ENCODE measurements at places on chromosomes 6 and 20.

DNA sequence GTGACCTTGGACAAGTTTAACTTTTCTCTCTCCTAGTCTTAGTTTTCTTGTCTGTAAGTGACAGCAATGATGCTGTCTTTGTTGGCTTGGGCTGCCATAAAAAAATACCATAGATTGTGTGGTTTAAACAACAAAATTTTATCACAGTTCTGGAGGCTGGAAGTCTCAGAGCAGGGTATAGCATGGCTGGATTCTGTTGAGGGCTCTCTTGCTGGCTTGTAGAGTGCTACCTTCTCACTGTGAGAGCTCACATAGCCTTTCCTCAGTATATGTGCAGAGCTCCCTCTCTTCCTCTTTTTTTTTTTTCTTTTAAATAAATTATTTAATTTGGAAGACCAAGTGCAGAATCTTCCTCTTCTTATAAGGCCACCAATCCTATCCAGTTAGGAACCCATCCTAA, 26.3 kb downstream of the HFE start:
- DNase-seq, result no peak

GRCh38 chr20:45433316-45433715, 17.4 kb downstream of the PIGT start:
- DNase-seq, result no peak

DNA sequence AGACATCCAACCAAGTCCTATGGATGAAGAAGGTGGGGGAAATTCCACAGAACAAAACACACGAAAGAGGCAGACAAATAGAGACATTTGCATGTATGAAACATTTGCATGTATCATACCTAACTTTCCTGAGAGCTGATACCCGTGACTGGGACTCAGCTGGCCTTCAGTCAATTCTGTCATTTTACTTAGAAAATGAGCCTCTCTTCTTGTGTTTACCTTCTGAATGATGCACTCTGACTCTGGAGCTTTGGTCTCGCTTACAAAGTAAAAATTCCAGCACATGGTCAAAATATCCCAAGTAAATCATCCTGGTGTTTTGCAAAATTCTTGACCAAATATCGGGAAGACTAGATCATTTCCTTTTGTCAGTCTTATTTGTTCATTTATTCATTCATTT, 46.9 kb downstream of the MMUT start:
- no peak for DNase-seq

DNA sequence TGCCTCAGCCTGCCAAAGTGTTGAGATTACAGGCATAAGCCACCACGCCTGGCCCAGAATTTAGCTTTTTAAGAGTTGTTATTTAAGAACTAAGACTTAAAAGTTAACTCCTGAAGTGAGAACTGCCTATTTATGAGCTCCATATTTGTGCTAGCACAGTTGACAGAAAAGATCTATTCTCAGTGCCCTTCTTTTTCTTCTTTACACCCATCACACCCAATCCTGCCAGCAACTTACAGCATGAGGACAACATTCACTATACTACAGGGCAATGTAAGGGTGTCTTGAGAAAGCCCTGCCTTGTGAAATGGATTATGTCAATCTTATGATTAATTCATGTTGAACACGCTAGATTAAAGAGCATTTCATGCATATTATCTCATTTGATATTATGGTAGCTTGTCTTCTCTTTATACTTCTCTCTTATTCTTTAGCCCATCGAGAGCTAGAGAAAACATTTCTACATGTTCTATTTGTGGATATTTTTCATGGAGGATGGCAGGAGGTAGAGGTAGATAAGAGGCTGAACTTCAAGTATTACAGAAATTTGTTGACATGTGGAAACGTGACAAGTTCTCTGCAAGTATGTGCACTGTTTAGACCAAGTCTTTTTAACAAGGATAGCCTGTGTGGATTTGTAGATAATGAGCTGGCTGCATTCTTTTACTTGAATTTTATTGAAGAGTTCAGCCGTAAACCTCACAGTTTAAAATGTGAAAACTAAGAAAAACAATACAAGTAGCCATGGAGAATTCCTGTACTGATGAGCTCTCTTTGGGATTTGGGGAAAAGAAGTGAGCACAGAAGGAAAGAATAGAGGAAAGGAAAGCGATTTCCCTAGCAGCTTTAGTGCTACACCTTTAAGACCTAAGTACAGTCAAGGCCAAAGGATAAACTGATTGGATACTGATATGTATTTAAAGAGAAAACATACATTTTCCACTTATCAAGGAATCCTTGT, 212.2 kb downstream of the ARHGAP18 start:
- no peak for DNase-seq

GRCh38 chr6:116328528-116328903, 42.2 kb upstream of the DSE start:
- no peak for DNase-seq

DNA sequence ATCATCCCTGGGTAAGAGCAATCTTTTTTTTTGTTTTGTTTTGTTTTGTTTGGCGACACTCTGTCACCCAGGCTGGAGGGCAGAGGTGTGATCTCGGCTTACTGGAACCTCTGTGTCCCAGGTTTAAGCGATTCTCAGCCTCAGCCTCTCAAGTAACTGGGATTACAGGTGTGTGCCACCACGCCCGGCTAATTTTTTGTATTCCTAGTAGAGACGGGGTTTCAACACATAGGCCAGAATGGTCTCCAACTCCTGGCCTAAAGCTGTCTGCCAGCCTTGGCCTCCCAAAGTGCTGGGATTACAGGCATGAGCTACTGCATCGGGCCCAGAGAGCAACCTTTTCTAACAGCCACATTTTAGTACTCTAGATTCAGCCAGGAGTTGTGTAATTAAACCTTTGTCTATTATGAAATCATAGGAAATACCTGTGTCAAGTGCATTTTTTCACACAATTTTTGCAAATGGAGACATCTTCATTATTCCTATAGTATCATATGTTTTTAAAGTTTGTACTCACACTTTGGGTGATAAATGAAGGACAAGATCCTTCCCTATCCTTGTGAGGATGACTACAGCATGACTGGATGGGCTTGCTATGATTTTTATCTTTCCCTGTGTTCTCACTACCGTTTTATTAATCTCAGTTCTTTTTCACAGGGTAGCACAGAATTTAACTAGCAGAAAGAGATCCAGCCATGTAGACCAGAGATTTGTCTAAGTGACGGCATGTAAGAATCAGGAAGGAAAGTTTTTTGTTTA, 82.6 kb downstream of the OR2B2 start:
- DNase-seq, result no peak

GRCh38 chr6:100680163-100680562, 201.0 kb downstream of the ASCC3 start:
- DNase-seq, result no peak

- DNase-seq, result no peak
Measured at GRCh38 chr6:110527516-110527915, 51.1 kb upstream of the SLC22A16 start.

DNA sequence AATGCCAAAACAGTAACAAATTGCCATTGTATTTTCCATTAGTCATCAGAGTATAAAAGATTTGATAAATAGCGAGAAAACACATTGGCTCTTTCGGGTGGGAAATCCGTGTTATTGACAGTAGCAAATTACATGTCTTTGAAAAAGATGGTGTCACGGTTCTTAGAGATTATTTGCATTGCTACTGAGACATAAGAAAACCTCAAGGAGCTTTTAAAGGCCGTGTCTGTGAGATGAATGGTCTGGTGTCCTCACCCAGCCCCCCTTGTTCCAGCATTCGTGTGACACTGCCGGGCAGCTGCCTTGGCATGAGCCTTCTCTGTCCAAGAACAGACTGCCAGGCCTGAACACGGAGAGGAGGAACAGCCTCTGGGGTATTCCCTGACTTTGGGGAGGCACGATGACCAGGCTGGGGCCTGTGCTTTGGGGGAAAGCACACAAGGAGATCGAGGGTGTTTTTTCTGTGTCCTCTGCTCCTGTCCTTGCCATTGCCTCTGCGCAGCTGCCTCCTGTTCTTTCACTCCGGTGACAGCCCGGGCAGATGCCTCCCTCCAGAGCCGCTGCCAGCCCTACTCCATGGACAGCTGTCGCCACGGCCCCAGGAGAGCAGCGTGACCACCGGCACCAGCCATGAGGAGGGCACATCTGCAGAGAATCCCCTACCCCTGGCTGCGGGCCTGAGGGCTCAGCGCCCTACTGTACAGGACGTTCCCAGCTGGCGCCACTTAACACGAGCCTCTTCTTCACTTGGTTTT, 167.7 kb upstream of the CDYL start:
- no peak for DNase-seq

- no peak for DNase-seq
Measured at GRCh38 chr6:4521070-4521469, 255.1 kb upstream of the CDYL start.

DNA sequence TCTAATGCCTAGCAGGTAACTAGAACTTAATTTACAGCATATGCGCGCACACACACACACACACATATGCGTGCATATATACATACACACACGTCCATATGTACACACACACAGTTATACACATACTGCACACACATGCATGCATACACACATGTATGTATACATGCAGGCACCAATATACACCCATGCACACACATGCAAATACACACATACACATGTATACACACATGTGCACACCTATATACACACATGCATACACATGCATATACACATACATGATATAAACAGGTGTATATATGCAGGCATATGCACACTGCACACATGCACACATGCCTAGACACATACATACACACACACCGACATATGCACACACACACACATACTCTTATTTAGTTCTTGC, 1.9 kb downstream of the CCR6 start:
- DNase-seq, result no peak

DNA sequence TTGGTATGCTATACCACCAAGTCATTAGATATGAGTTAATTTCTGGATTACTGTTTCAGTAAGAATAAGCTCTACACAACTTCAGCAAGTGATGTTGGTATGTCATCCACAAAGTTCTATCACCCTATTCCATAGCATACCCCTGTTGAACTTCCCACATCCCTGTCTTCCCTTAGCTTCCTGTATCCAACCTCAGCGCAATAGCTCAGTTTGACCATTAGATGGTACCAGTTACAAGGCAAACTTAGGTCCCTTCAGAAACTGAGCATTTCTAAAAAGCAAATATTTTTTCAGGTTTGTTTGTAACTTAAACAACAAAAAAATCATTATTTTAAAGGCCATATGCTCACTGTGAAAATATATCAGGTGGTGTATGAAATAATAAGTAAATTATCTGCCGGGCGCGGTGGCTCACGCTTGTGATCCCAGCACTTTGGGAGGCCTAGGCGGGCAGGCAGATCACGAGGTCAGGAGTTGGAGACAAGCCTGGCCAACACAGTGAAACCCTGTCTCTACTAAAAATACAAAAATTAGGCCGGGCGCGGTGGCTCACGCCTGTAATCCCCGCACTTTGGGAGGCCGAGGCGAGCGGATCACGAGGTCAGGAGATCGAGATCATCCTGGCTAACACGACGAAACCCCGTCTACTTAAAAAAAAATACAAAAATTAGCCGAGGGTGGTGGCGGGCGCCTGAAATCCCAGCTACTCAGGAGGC, 8.8 kb upstream of the MOG start:
- DNase-seq, result no peak

DNA sequence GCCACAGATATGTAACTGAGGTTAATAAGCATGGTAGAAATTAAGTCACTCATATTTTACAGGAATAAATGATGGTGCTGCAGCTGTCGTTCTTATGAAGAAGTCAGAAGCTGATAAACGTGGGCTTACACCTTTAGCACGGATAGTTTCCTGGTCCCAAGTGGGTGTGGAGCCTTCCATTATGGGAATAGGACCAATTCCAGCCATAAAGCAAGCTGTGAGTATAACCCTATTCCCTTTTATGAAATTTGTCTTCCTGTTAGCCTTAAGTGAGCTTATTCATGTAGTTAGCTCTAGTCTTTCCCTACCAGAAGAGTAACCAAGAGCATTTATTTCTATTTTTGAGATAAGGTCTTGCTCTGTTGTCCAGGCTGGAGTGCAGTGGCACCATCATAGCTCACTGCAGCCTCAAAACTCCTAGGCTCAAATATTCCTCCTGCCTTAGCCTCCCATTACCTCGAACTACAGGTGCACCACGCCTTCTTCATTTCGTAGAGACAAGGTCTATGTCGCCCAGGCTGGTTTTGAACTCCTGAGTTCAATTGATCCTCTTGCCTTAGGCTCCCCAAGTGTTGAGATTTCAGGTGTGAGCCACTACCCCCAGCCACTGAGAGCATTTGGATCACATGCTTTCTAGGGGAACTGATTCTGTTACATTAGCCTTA, 12.0 kb downstream of the TCP1 start:
- DNase-seq, result no peak

GRCh38 chr6:82641677-82642076, 278.1 kb downstream of the TPBG start:
- no peak for DNase-seq

Data from CD4-positive, alpha-beta T cell treated with Interleukin-15 for 1 hour (primary cell).